ENCODE measurements at places on chromosomes 5 and 9.

GRCh38 chr9:8011974-8012373 is 212.4 kb upstream of the DMAC1 start:
- DNase-seq, result no peak

- DNase-seq, result no peak
These were observed 35.6 kb upstream of the ATP6V1G1 start for GRCh38 chr9:114551750-114552685.

GRCh38 chr5:167244583-167244982 is 1046.9 kb upstream of the WWC1 start:
- DNase-seq, result no peak

- no peak for DNase-seq
These were observed 283.8 kb downstream of the PDE4D start for GRCh38 chr5:59609501-59610265.

- no peak for DNase-seq
These were observed 54.1 kb downstream of the SPEF2 start for GRCh38 chr5:35671541-35672295.
